Vagina (tissue), 2 donors: ENCODE measurements at places on chromosomes 16 and 17.
A peak's percentile ranks its signal among the peaks of the same experiment; 100 is the strongest.

DNA sequence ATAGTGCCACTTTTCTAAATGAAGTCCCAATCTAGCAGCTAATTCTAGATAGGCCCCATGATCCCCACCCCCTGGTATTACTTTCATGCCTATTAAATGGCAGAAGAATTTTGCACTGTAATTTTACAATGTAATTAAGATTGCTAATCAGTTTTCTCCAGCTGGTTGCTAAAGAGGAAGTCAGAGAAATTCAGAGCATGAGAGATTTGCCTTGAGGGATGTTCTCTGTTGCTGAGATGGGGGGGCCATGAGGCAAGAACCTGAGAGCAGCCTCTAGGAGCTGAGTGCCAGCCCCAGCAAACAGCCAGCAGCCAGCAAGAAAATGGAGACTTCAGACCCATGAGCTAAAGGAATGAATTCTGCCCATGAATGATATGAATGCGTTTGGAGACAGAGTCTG lies 38.9 kb downstream of the SHCBP1 start:
- DNase-seq, result no peak

DNA sequence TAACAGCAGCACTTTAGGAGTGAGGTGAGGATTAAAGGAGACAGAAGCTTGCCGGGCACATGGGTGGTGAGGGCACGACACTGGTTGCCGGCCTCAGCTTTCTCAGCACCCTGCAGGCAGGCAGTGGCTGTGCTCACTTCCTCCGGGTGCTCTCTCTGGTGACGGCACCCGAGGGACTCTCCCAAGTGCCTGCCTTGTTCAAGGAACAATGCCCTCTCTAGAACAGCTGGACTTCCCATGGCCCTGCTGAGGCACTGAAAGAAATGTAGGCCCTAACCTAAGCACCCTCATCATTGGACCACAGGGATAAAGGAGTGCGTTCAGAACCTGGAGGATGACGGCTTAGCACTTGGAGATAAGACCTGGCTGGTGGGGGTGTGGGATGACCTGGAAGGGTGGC lies 72.7 kb downstream of the N4BP1 start:
- peak; percentile 86 for DNase-seq

DNA sequence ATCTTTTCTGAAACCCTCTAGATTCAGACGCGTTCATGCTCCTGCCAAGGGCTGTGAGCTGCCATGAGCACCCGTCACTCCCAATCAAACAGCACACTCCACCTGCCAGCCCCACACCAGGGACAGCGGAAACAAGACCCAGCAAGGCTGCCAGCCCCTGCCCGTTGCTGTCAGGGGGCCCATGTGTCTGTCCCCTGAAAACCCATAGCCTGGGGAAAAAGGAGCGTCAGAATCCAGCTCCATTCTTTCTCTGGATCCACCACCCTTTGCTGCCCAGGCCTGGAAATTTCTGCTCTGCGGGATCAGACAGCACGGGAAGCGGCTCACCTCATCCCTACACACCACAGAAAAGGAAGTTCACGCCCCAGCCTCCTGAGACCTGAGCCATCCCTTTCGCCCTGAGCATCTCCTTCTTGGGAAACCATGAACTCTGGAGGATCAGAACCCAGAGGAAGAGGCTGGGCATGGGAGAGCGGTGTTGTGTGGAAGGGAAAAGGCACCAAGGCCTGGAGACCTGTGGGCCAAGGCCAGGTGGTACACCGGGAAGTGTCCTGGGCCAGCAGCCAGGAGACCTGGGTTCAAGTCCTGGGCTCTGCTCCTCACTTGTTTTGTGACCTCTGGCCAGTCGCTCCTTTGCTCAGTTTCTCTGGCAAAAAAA lies 51.5 kb upstream of the RCVRN start:
- DNase-seq, result no peak

DNA sequence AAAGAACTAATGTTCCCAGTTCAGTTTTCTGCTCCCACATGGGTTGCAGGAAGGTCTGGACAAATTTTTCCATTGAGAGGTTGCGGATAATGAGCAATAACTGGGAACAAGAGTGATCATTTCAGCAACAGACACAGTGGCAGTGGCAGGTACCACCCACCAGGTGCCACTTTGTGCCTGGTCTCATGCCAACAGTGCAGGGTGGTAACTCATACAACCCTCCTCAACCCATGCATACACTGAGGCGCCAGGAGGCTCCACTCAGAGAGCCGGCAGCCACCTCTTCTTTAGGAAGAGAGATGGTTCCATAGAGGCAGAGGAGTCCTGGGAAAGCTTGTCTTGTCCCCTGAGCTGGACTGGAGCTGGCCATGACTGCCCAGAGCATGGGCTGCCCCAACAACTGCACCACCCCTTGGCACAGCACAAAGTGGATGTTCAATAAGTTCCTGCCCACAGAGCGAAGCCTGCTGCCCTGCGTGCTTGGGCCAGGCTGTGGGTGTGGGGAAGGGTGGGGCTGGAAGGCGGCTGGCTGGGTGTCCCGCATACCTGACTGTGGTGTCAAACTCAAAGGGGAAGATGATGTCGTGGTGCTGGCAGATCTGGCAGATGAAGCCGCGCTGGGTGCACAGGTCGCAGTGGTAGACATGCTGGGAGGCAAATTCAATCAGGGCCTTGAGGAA lies 6.4 kb upstream of the ARHGAP27 start:
- DNase-seq, result no peak

GRCh38 chr16:84763164-84763563 lies 56.6 kb upstream of the CRISPLD2 start:
- DNase-seq, result no peak

DNA sequence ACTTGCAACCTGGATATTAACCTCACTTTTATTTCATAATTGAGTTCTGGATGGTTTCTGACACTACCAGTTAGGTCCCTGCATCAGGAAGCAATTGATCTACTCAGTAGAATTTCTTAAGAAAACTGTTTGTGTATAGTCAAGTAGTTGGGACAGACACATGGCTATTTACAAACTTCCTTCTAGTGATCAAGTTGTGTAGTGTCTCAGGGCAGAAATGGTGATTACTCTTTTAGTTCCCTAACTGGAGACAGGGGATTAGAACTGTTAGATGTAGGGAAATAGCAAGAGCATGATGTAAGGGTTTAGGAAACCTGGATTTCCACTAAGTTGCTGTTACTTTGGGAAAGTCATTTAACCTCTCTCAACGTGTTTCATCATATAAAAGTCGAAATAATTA lies 30.4 kb downstream of the TMEM100 start:
- DNase-seq, result no peak

- DNase-seq, result no peak
Observed at GRCh38 chr17:19260958-19261357, 23.8 kb downstream of the EPN2 start.

DNA sequence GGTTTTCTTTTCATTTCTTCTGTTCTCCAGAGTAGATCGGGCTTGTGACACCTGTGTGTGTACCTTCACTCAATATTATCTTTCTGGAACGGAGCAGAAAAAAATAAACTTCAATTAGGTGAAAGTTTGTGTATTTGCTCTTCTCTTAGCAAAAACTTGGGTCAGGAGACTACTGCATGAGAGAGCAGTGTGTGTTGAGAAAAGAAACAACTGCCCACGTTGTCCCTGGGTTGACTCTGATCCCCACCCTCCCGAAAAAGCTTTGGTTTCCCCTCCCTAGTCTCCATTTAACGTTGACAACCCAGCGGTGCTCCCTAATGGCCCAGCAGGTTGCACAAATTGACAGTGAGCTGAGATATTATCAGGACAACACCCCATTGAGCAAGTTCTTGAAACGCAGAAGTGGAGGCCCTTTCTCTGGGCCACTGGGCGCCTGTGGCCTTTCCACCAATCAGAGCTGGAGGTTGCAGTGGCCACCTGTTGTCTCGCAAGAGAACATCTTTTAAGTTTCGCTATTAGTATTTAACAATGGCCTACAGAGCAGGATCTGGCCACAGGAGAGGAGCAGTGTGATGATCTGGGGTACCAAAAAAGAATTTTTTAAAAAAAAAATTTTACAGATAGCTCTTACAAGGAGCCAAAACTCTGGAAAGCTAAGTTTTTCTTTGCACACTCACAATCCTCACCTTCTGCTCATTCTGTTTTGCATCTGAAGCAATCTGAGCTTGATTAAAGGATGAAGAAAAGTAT lies 1.5 kb upstream of the TOX3 start:
- DNase-seq, result no peak

- DNase-seq, result no peak
Observed at GRCh38 chr16:23156946-23157460, 7.8 kb upstream of the USP31 start.

DNA sequence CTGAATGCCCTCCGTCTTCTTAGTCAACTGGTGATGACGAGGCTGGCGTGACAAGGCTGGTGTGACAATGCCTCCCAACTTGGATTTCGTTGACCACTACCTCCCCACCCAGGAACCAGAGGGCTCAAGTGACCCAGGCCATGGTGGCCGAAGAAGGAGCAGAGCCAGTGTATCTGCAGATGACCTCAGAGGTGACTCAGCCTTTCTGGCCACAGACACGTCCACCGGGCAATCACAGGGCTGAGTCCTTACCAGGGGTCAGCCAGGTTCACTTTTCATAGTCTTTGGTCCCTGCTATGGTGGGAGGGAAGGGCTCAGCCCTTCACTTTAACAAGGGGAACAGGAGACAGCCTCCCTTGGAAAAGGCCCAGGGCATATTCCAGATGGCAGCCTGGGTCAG lies 116.3 kb downstream of the MAF start:
- DNase-seq, result no peak

GRCh38 chr17:43609613-43610385 lies 51.9 kb downstream of the MEOX1 start:
- no peak for DNase-seq

DNA sequence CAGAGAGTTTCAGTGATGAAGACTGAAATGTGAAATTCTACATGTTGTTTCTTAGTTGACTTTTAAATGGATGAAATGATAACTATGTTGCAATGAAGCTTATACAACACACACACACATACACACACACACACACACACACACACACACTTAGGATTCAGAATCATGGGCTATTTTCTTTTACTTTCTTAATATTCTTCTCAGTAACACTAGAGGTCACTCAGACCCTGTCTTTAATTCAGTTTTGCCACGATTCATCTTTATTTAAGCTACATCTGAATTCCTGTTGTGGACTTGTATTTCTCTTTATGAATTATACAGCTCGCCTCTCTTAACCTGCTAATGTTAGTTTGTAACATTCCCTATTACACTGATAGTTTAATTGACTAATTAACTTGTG lies 109.6 kb upstream of the GOT2 start:
- DNase-seq, result no peak

DNA sequence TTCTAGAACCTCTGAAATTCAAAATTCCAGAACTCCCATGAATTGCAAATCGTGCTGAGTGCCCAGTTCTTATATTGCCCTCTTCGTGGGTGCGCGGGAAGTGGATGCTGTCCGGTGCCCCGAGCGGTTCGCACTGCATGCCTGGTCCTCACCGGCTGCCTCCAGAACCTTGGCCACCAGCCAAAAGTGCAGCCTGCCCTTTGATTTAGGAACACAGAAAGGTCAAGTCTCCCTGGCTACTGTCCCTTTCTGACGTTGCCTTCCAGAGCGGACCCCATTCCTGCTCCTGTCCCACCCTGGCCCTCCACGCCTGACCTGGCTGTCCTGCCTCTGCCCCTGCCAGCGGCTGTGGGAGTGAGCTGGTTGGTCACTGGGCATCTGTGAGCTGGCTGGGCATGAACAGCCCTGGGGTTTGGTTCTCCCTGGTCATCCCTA lies 9.7 kb downstream of the NEUROD2 start:
- no peak for DNase-seq

- DNase-seq, result no peak
Observed at GRCh38 chr17:82245134-82246039, 16.5 kb downstream of the SLC16A3 start.

GRCh38 chr16:82149536-82149935 lies 20.5 kb downstream of the MPHOSPH6 start:
- no peak for DNase-seq

DNA sequence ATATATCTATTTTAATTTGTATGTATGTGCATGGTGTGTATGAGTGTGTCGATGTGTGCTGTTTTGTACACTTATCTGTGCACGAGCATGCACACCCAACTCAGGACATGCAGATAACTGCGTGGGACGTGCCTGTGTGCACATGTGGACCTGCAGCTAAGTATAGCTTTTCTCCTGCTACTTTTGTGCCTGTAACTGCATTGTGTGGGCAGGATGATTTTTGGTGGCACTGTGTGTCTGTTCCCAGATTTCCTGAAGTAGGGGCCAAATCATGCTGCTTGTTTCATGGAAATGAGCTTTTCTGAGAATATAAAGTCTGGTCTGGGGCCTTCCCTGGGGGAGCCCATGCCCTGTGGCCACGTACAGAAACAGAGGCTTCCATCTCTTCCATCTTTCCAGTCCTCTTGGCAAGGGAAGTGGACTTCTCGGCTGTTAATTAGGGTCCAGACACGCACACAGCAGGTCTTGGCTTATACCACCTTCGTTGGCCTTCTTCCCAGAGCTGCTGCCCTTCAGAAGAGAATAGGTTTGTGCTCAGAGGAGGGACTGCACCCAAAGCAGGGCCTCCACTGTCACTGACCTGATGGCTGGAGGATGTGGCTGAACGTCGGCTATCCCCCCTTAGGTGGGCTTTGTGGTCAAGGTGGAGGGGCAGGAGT lies 30.2 kb downstream of the SPNS3 start:
- DNase-seq, result no peak

DNA sequence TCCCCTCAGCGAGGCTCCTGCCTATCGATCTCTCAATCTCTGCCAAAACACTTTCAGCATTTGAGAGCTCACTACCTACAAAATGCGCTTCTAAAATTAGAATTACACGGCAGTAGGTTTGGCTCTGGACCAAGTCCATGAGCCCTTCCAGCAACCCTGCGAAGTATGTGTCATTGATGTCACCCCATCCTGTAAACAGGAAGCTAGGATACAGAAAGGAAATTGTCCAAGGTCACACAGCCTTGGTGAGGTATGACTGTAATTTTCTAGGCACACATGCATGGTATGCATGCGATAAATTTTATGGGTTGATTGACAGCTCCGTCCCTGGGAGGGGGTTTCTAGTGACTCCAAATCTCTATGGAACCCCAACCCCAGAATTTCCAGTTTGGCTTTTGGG lies 330.3 kb upstream of the CDH5 start:
- no peak for DNase-seq

DNA sequence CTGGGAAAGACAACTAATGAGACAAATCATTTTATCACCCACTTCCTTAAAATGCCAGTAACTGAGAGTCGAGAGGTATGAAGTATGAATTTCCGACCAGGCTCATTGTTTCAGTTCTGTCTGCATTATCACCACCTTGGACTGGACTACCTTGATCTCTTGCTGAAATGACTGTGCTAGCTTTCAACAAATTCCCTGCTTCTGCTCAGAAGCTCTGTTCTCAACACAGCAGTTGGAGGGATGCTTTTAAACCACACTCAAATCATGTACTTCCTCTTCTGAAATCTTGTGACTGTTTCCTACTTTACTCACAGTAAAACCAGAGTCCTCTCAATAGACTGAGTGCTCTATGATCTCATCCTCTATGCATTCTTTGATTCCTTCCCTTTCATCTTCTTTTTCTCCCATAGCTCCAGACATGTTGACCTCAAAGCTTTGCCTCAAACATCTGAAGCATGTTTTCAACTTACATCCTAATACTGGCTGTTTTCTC lies 195.8 kb downstream of the KCNJ2 start:
- DNase-seq, result no peak
